ENCODE measurements at places on chromosomes 7 and 10.

GRCh38 chr10:30357075-30357801 lies 8.2 kb upstream of the MTPAP start:
- no peak for DNase-seq

GRCh38 chr7:159031750-159032149 lies 112.9 kb downstream of the VIPR2 start:
- no peak for DNase-seq

DNA sequence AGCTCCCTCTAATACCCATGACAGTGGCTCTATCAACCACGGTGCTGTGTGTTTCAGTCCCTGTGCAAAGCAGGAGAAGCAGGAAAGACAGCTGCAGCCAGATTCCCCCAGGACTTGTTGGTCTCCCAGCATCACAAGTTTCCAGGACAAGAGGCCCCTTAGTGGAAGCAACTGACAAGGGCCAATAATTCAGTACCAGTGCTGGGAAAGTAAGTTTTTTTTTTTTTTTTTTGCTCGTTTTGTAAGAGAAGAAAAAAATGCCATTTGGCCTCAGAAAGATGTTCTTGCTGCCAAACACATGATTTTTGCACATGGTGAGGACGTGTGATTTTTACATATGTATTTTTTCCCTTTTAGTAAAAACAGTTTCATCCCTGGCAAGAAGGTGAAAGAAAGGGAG lies 284.2 kb upstream of the ZMIZ1 start:
- no peak for DNase-seq

- no peak for DNase-seq
Measured at GRCh38 chr10:111098679-111099437, 22.0 kb downstream of the ADRA2A start.

DNA sequence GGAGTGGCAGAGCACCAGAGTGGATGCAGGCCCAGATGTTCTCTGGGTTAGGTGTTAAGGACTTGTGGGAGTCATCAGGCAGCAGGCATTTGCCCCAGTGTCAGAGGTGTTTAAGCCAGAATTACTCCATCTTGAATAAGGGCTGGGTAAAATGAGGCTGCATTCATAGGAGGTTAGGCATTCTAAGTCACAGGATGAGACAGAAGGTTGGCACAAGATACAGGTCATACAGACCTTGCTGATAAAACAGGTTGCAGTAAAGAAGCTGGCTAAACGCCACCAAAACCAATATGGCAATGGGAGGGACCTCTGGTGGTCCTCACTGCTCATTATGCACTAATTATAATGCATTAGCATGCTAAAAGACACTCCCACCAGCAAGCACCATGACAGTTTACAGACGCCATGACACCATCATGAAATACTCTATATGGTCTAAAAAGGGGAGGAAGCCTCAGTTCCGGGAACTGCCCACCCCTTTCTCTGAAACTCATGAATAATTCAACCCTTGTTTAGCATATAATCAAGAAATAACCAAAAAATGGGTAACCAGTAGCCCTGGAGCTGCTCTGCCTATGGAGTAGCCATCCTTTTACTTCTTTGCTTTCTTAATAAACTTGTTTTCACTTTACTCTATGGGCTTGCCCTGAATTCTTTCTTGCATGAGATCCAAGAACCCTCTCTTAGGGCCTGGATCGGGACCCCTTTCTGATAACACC lies 882 bp upstream of the LRRC61 start:
- DNase-seq, result no peak

DNA sequence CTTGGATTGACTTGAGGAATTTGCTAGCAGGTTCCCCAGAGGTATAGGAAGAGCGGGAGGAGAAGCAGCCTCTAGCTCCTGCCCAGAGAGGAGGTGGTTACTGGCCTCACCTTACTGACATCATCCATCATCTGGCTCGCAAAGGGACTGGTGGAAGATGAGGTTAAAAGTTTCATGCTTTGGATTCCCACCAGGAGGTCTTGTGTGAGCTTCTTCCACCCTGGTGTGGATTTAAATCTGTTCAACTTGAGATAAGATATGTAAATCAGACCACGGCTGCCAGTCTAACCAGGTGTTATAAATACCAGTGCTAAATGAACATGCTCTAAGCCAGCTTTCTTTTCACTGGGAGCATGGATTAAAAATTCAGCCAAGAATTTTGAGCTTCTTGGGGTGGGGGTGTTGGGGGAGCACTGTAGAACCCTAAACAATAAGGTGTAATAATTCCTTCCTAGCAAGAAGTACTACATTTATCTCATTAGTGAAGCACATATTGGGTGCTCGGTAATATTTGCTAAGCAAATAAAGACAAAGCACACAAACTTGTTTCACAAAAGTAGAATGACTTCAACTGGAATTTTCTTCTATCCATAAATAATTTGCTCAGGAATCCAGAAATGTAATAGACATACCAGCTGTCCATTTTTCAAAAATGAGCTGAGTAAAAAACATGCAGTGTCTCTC lies 7.8 kb downstream of the PROSER2 start:
- no peak for DNase-seq

DNA sequence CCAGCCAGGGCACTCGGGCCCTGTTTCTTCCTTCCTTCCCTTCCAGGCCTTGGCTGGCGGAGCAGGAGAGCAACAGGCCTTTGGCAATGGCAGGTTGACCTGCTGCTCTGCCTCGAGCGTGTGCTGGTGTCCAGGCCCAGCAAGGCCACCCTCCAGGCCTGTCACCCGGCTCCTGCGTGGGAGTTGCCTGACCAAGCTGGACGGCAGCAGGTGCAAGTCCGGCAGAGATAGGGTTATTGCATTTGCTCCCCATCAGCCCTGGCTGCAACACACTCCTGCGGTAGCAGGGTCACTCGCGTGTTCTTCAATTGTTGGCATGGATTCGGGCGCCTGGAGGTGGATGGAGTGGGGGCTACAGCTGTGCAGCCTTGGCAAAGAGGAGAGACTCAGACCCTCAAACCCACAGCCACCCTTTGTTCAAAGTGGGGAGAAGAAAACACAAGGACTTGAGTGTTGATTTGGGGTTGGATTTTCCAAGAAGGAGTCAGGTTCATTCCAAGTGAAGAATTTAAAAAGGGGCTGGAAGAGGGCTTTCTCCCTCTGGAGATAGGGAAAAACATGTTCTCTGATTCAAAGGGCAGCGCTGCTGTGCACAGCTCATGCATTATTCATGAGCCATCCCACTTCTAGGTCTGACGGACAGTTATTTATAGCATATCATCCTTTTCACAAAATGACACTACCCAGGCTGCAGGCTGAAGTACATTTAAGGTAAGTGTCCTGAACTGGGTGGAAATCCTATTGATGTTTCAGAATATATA lies 64.2 kb upstream of the PITRM1 start:
- DNase-seq, result no peak

- no peak for DNase-seq
Measured at GRCh38 chr10:43202224-43202656, 64.0 kb downstream of the CSGALNACT2 start.

DNA sequence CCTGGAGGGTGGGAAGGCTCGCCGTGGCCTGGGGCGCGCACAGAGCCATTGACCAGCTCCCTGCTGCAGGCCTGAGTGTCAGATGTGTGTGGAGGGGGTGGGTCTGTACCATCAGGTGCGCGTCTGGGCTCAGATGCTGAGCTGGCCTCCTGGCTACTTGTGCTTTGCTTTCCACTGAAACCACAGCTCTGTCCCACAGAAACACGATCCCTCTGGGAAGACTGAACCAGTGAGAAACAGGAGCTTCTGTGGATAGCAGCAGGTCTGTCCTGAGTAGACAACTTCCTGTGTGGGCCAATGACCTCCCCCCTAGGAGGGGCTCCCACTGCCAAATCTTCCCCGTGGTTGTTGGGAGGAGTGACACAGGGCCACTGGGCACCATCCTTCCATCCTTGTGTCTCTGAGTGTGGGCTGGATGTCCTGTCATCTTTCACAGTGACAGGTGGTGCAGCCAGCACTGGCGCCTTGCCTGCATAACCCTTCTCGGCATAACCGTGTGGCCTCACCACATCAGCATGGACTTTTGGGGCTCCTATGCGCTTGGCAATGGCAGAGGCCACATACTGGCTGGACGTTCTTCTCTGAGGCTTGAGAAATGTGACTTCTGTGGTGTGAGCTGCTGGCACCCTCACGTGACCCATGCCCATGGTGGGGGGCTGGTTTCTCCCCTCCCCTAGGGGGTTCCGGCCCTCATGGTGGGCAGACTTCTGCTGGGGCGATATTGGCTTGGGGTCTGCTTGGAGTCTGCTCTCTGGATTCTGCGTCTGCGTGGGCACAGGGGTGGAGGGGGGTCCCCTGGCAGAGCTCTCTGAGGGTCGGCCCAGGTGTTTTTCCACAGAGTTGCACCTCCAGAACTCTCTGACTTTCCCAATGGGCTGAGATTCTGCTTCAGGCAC lies 245.5 kb upstream of the GRB10 start:
- DNase-seq, result no peak

DNA sequence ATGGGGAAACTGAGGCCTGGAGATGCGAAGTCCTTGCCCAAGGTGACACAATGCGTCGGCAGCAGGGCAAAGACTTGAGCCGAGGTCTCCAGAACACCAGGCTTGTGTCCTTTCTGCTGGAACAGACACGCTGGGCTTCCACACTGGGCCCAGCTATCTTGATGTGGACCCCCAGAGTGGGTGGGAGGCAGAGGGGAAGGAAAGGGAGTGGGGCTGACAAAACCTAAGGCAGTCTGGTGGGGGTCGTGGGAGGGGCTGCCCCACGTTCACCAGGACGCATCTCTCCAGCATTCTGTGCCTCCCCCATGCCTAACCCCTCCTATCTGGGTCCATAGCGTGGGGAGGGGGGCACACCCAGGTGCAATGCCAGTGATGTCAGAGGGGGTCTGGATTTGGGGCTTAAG lies 38.1 kb downstream of the PPIF start:
- DNase-seq, result no peak

GRCh38 chr10:97612386-97612785 lies 20.9 kb downstream of the MORN4 start:
- DNase-seq, result peak; percentile 13

DNA sequence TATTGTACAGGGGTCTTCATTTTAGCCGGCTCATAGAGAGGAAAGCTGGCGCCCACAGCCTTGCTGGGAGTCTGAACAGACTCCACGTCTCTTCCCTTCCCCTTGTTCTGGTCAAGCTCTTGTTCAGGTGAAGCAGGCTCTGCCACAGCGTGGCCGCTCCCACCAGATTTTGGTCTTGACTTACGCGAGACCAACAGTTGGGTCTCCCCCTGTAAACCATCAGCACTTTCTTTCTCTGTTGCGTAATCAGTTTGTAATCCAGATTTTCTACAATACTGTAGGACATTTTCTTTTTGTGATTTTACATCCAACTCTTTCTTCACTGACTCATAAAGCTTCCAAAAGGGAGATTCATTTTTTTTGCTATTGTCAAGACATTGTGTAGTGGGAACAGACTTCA lies 10.9 kb downstream of the MKI67 start:
- DNase-seq, result no peak

DNA sequence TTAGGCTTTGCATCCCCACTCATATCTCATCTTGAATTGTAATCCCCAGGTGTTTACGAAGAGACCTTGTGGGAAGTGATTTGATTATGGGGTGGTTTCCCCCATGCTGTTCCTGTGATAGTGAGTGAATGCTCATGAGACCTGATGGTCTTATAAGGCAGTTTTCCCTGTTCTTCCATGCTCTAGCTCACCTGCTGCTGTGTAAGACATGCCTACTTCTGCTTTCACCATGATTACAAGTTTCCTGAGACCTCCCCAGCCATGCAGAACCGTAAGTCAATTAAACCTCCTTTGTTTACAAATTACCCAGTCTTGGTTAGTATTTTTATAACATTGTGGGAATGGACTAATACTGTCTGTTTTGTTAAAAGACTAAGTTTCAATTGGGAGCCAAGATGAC lies 35.3 kb upstream of the ZNF92 start:
- DNase-seq, result no peak

DNA sequence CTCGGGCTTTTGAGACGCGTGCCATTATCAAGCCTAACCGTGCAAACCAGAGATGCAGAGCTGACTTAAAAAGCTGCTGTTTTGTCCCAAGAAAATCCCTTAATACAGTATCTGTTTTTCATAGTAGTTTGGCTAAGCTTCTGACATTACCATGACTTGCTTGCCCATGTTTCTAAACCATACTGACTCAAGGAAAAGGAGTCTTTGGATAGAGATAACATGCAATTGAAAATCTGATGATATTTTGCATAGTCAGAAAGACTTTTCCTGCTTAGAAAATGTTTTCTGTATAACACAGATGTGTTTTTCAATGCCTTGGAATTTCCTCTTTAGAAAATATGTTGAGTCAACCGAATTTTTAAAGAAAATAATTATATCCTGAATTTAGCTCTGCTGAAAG lies 21.5 kb upstream of the AKR1E2 start:
- DNase-seq, result no peak

DNA sequence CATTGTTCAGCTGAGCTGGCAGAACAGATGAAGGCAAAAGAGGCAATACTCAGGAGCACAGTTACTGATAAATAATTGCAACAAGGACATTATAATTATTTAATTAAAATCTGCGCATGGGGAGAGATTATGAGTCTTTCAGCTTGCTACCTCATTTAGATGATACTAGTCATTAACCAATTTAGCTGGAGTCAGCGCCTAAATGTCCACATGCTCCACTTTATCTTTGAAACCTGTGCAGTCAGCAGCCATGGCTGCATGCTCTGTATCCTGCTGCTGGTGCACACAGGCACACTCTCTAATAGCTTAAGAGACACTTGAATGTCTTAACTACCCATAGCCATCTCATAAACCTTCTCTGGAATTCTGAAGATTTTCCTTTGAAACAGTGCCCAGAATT lies 196.8 kb downstream of the PPP1R3A start:
- no peak for DNase-seq

DNA sequence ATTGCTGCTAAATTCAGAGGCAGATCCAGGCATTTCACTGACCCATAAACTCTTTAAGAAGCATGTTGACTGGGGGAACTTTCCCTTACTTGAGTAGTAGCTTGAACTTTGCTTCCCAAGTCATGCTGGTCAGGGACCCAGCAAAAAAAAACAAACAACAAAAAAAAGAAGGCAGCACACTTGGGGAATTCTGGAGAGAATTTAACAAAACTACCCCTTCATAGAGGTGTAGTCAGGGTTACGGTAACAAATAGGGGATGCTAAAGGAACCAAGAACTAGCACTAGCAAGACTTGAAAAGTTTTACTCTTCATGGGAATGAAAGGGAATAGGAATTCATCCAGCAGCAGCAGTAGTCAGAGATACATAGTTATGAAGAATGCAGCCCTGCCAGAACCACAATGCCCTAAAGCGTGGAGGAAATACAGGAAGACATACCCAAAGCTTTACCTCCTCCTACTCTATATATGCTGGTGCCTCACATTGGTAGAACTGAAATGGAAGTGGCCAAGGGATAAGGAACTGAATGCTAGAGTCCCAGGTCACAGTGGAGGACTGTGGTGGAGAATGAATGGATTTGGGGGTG lies 67.3 kb downstream of the PHYHIPL start:
- DNase-seq, result no peak

DNA sequence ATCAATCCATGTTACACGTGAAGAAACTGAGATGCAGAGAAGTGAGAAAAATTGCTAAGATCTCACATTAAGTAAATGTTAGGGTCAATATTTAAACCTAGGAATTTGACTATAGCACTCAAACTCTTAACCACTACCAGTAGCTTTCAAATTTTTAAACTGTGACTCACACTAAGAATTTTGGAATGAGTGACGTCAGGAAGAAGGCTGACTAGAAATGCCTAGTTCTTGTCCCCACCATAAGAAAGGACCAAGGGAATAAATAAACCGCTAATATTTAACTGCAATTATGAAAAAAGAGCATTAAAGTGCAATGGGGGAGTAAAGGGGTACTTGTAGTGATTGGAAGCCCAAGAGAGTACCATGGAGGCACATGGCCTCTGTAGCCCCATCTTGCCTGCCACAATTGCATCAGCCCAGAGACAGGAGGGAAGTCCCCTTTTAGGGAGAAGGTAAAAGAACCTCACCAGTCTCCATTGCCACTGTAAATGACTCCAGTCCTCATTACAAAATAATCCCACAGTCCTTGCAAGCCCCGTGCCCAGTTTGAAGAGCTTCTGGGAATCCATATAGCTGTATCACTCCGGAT lies 3.5 kb upstream of the AKR1B1 start:
- no peak for DNase-seq
